A549 treated with Hydrocortisone at 1 μM for 4 hours (cell line): ENCODE measurements at places on chromosomes 4 and X. TPM values are rescaled to one million over a fixed set of nuclear protein-coding genes. Genes with fewer than 3 reads are reported as not detected.

GAGE12J gene
- not detected in 5 replicates for total RNA-seq

BEX2 gene
- total RNA-seq = 7.1 to 12.0 TPM (median 9.3 TPM) in 5 replicates

KLHL13 gene
- total RNA-seq = 0.20 to 0.29 TPM (median 0.21 TPM) in 5 replicates

SMARCA1 gene
- 31.8 to 61.7 TPM (median 45.1 TPM) in 5 replicates for total RNA-seq

AFP gene
- 1.5 to 4.3 TPM (median 2.3 TPM) in 5 replicates for total RNA-seq

GAGE12H gene
- not detected in 5 replicates for total RNA-seq

DGKQ gene
- total RNA-seq = 4.9 to 7.9 TPM (median 6.6 TPM) in 5 replicates

SMIM10L2A gene
- total RNA-seq = 0.15 to 0.22 TPM (median 0.20 TPM) in 5 replicates

UBQLN2 gene
- 20.4 to 23.1 TPM (median 21.4 TPM) in 5 replicates for total RNA-seq

CENPVL3 gene
- total RNA-seq = 0.13 to 0.18 TPM (median 0.14 TPM) in 5 replicates

KIF4A gene
- total RNA-seq = 25.7 to 31.0 TPM (median 26.9 TPM) in 5 replicates

ZNF518B gene
- 2.3 to 4.4 TPM (median 3.2 TPM) in 5 replicates for total RNA-seq

DAPP1 gene
- total RNA-seq = not detected in 5 replicates

DUSP21 gene
- total RNA-seq = not detected in 5 replicates

MBNL3 gene
- 0.01 to 0.07 TPM in 2 of 5 replicates, not detected in the others for total RNA-seq

UGT2B11 gene
- 0.09 to 0.17 TPM (median 0.10 TPM) in 5 replicates for total RNA-seq

CLNK gene
- total RNA-seq = not detected in 5 replicates

WDFY3 gene
- 5.7 to 11.1 TPM (median 7.3 TPM) in 5 replicates for total RNA-seq

RPS6KA6 gene
- 4.5 to 7.1 TPM (median 5.5 TPM) in 5 replicates for total RNA-seq
